ENCODE measurements at places on chromosomes 12 and 14.

- DNase-seq = no peak
Observed at GRCh38 chr12:15538881-15539280, 216.6 kb downstream of the PTPRO start.

- DNase-seq = no peak
Observed at GRCh38 chr14:104586832-104587620, 7.5 kb downstream of the C14orf180 start.

GRCh38 chr14:54102051-54102456 is 145.4 kb upstream of the BMP4 start:
- DNase-seq = no peak

- no peak for DNase-seq
Observed at GRCh38 chr14:100746326-100746725, 19.6 kb downstream of the DLK1 start.

DNA sequence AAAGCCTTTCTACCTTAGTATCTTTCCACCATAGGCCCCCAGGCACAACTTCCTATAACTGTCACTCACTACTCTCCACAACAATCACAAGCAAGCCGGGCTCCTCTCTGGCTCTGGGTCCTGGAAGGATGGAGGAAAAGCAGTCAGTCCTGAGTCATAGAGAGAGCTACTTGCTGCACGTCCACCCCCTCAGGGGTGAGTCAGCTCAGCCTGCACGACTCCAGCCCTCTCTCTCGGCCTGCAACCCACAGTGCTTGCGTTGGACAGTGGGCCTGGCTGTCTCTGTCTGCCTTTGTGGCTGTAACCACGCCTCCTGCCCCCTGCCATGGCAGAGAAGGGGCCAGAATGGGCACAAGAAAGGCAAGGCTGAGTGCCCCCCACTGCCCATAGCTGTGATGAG is 154.1 kb upstream of the FKBP4 start:
- DNase-seq = no peak

GRCh38 chr14:40909906-40910305 is 696.8 kb upstream of the LRFN5 start:
- no peak for DNase-seq

DNA sequence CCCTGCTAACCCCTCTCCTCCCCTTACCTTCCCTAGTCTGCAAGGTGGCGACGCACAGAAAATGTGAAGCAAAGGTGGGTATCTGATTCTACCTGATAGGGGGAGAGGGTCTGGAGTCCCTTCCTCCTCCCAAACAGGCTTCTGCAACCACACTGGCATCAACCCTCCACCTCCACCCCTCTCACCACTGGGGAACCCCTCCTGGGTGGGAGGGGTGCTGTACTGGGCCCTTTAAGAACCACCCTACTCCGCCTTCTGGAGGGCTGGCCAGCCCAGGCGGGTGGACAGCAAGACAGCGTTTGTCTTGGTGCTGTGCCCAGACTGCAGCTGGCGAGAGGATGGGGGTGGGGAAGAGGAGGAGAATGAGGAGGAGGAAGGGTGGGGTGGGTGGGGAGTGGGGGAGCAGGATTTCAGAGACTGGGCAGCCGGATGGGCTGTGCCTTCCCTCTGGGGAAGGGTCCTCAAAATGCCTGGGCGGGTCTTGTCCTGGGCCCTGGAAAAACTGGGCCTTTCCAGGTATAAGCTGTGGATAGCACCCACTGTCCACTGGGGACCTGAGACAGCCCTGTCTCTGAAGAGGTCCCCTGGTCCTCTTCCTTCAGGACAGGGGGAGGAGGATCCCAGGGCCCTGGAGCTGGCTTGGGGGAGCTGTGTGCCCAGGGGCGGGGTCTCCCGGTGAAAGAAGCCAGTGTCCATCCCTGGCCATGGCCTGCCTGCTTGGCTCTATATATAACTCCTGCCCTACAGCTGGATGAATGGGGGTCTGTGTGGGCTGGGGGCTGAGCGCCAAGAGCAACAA is 2.8 kb downstream of the TNS2 start:
- no peak for DNase-seq

GRCh38 chr12:101077791-101078528 is 132.1 kb downstream of the SLC5A8 start:
- no peak for DNase-seq

GRCh38 chr12:104458694-104459367 is 2.1 kb downstream of the CHST11 start:
- DNase-seq = no peak
